ENCODE measurements at places on chromosomes 7 and 10. TPM values are rescaled to one million over a fixed set of nuclear protein-coding genes. Genes with fewer than 3 reads are reported as not detected.

DNA sequence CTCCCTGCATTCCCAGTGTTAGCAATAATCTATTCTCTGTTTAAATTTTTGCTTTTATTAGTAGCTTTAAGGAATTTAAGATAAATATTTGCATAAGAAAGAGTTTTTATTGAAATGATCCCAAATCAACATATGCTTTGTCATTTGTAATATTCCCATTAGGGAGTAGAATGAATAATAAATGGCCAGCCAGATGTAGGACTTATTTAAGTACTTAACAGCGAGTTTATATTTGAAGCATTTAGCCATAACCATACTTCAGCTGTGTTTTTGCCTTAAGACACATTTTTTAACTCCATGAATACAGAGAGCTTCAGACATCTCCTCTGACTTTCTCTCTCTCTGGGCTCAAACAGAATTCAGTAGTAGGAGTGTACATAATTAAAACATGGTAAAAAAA lies 103.6 kb downstream of the HGF start:
- no peak overlapping the region for H3K4me3 ChIP-seq
- no peak overlapping the region for H3K27ac ChIP-seq
- H3K4me1 ChIP-seq, result no peaks in the 10 kb centered on the region
- no peaks in the 10 kb centered on the region for H3K36me3 ChIP-seq
- no peaks in the 10 kb centered on the region for H3K27me3 ChIP-seq

GRCh38 chr7:139681812-139682135 lies 96.0 kb downstream of the HIPK2 start:
- peaks cover 7% of the 10 kb centered on the region for H3K36me3 ChIP-seq
- no peak overlapping the region for H3K4me3 ChIP-seq
- no peaks in the 10 kb centered on the region for H3K27me3 ChIP-seq
- no peak for DNase-seq
- H3K4me1 ChIP-seq, result peaks cover 59% of the 10 kb centered on the region

GRCh38 chr10:351770-352334 lies 216.6 kb downstream of the ZMYND11 start:
- no peaks in the 10 kb centered on the region for H3K4me1 ChIP-seq
- no peaks in the 10 kb centered on the region for H3K27me3 ChIP-seq
- DNase-seq, result no peak
- peaks cover 86% of the 10 kb centered on the region for H3K36me3 ChIP-seq
- H3K27ac ChIP-seq, result no peak overlapping the region
- H3K4me3 ChIP-seq, result no peak overlapping the region

GRCh38 chr10:58697691-58698090 lies 185.0 kb downstream of the BICC1 start:
- no peak overlapping the region for H3K27ac ChIP-seq
- no peaks in the 10 kb centered on the region for H3K4me1 ChIP-seq
- H3K27me3 ChIP-seq, result no peaks in the 10 kb centered on the region
- H3K36me3 ChIP-seq, result no peaks in the 10 kb centered on the region
- no peak for DNase-seq
- no peak overlapping the region for H3K4me3 ChIP-seq

DNA sequence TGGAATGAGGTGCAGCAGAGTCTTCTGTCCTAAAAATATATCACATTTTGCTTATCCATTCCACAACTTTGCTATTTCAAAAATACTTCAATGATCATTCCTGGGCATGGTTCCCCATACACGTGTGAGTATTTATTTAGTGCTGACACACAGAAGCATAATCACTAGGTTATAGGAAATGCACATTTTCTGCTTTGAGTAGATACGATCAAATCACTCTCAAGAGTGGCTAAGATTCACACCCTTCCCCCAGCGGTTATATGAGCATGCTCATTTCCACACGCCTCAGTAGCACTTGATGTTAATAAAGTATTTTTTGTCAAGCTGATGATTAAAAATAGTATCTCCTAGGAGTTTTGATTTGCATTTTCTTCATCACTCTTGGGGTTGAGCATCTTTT lies 93.5 kb upstream of the LRRC4 start:
- H3K4me3 ChIP-seq, result no peak overlapping the region
- H3K27ac ChIP-seq, result no peak overlapping the region
- no peak for DNase-seq
- peaks cover 3% of the 10 kb centered on the region for H3K27me3 ChIP-seq
- H3K36me3 ChIP-seq, result no peaks in the 10 kb centered on the region

GRCh38 chr10:110972231-110973134 lies 53.1 kb downstream of the SHOC2 start:
- DNase-seq, result no peak
- peaks cover 43% of the 10 kb centered on the region for H3K4me1 ChIP-seq
- H3K36me3 ChIP-seq, result no peaks in the 10 kb centered on the region
- no peak overlapping the region for H3K4me3 ChIP-seq

DNA sequence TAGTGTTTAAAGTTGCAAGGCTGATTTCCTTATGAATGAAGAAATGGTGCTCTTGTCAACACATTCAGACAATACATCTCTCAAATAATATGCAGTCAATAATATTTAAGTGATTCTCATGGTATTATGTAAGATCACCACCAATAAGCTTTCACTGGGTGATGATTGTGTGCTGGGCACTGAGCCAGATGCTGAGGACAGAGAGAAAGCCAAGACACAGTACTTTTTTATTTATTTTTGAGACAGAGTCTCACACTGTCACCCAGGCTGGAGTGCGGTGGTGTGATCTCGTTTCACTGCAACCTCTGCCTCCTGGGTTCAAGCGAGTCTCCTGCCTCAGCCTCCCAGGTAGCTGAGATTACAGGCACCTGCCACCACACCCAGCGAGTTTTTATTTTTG lies 130.6 kb upstream of the LSM8 start:
- H3K27ac ChIP-seq, result no peak overlapping the region
- DNase-seq, result no peak
- H3K4me3 ChIP-seq, result no peak overlapping the region
- no peaks in the 10 kb centered on the region for H3K27me3 ChIP-seq

DNA sequence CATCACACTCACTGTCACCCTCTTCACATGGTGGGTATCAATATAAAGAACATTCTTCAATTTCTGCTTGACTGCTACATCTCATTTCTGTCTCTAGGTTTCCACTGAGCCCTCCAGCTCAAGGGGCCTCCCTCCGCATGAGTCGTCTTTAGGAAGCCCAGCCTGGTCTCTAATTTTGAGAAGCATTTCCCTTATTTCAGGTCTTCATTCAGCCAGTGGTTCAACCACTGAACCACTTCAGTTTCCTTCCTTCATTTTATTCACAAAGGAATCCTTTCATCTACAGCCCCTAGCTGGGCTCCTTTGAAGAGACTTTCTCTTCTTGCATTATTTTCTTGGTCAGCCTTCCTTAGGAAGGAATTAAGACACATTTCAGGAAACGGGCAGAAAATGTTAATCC lies 257.4 kb downstream of the KCNMA1 start:
- no peak overlapping the region for H3K4me3 ChIP-seq
- H3K4me1 ChIP-seq, result no peaks in the 10 kb centered on the region
- H3K36me3 ChIP-seq, result no peaks in the 10 kb centered on the region

GRCh38 chr10:132464256-132465192 lies 67.5 kb downstream of the PWWP2B start:
- H3K36me3 ChIP-seq, result no peaks in the 10 kb centered on the region
- H3K4me3 ChIP-seq, result no peak overlapping the region
- no peaks in the 10 kb centered on the region for H3K27me3 ChIP-seq
- peaks cover 95% of the 10 kb centered on the region for H3K4me1 ChIP-seq
- DNase-seq, result peak; percentile 81
- H3K27ac ChIP-seq, result peak overlapping the region; percentile 71

- peak overlapping the region; percentile 99 for H3K27ac ChIP-seq
- peaks cover 42% of the 10 kb centered on the region for H3K4me1 ChIP-seq
- H3K27me3 ChIP-seq, result no peaks in the 10 kb centered on the region
- peaks cover 6% of the 10 kb centered on the region for H3K36me3 ChIP-seq
- peak overlapping the region; percentile 69 for H3K4me3 ChIP-seq
- no peak for DNase-seq
Observed at GRCh38 chr7:150405584-150406311, 26.6 kb downstream of the ZNF775 start.

DNA sequence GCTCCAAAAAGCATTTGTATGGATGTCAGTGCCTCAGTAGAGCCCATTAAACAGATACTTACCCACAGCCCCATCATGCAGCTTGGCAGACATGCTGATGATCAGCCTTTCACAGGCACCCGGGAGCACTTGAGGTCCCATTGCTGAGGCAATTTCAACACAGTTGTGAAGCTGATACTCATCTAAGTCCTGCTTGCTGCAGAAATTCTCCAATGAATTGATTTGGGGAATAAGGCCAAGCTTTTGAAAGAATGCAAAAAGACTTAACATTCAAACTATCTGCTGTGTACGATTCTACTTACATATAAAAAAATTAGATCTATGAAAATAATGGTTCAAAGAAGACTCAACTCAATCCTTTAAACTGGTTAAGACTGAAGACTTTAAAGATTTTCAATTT lies 60.5 kb downstream of the LAMB4 start:
- no peaks in the 10 kb centered on the region for H3K27me3 ChIP-seq
- H3K4me3 ChIP-seq, result no peak overlapping the region
- H3K36me3 ChIP-seq, result no peaks in the 10 kb centered on the region
- no peaks in the 10 kb centered on the region for H3K4me1 ChIP-seq

- no peaks in the 10 kb centered on the region for H3K4me1 ChIP-seq
- no peaks in the 10 kb centered on the region for H3K27me3 ChIP-seq
- no peak overlapping the region for H3K4me3 ChIP-seq
- no peak overlapping the region for H3K27ac ChIP-seq
Observed at GRCh38 chr10:48572414-48572813, 32.5 kb downstream of the ARHGAP22 start.

- H3K4me1 ChIP-seq, result no peaks in the 10 kb centered on the region
- H3K36me3 ChIP-seq, result no peaks in the 10 kb centered on the region
- H3K4me3 ChIP-seq, result no peak overlapping the region
- no peak overlapping the region for H3K27ac ChIP-seq
Observed at GRCh38 chr7:50189371-50189770, 96.3 kb upstream of the ZPBP start.

- H3K36me3 ChIP-seq, result no peaks in the 10 kb centered on the region
- no peaks in the 10 kb centered on the region for H3K27me3 ChIP-seq
- no peak for DNase-seq
- no peak overlapping the region for H3K27ac ChIP-seq
- H3K4me1 ChIP-seq, result no peaks in the 10 kb centered on the region
- no peak overlapping the region for H3K4me3 ChIP-seq
Observed at GRCh38 chr7:29424984-29425309, 138.7 kb upstream of the PRR15 start.

GRCh38 chr7:141497391-141497790 lies 53.8 kb upstream of the AGK start:
- H3K27me3 ChIP-seq, result no peaks in the 10 kb centered on the region
- DNase-seq, result no peak
- no peaks in the 10 kb centered on the region for H3K36me3 ChIP-seq
- H3K4me1 ChIP-seq, result no peaks in the 10 kb centered on the region
- no peak overlapping the region for H3K27ac ChIP-seq

DNA sequence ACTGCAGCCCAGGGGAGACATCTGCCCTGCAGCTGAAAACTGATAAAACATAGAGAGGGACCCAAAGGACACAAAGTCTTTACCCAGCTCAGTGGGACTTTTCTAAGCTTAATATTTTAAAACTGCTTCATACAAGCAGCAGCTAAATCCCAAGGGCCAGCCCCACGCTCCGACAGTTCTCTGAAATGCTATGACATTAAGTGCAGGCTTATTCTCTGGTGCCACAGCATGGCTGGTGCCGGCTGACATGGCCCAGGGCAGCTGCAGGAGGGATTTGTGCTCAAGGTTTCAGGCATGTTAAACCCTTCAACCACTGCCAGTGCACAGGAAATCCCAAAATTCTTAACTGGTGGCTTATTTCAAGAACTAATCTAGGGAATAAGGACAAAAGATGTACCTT lies 170.9 kb downstream of the PARD3 start:
- H3K27me3 ChIP-seq, result no peaks in the 10 kb centered on the region
- H3K4me3 ChIP-seq, result no peak overlapping the region
- H3K27ac ChIP-seq, result no peak overlapping the region
- no peak for DNase-seq

- H3K4me3 ChIP-seq, result no peak overlapping the region
- H3K27me3 ChIP-seq, result no peaks in the 10 kb centered on the region
- no peak for DNase-seq
- H3K27ac ChIP-seq, result no peak overlapping the region
Observed at GRCh38 chr7:19011212-19011611, 106.2 kb downstream of the TWIST1 start.

DNA sequence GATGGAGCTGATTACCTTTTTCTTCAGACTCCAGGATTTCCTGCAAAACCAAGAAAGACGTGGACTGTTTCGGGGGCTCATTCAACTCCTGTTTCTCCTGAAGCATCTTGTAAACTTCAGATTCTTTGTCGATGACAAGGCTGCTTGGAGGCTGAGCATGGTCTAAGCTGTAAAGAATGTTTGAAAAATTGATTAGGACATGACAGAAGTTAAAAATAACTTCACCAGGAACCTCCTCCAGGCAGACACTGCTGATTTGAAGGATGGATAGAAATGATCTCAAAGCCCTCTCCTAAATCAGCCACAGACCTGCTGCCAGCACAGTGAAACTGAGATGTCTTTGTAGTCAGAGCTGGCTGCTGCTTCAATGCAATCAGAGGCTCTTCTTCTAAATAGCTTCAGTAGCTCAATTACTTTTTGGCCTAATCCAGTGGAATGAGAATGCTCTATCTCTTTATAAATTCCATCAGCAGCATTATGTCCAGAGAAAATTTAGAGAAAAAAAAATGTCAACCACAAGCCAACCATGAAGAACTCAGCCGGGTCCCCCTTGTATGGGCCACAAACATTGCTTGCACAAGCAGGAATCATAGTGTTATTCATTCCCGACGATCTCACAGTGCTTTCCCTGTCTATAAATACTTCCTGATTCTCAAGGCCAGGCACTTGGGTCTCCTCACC lies 43.5 kb downstream of the PDLIM1 start:
- no peaks in the 10 kb centered on the region for H3K27me3 ChIP-seq
- H3K4me1 ChIP-seq, result peaks cover 17% of the 10 kb centered on the region
- H3K27ac ChIP-seq, result peak overlapping the region; percentile 46
- H3K4me3 ChIP-seq, result no peak overlapping the region
- DNase-seq, result no peak

DNA sequence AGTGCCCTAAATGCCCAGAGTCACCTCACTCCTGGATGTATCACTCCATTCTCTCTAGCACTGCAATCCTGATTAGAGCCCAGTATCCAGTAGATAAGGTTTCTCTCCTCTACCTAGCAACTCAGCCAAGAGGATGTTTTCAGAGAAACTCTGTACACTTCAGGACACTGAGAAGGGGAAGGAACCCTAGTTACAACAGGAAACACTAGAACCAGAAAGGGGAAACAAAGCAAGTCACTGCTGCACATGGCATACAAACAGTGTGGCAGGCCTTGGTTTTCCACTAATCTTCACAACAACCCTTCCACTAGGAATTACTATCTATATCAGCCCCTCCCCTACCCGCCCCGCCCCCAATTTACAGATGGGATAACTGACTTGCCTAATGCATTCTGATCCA lies 1.6 kb downstream of the FAM204A start:
- peak; percentile 12 for DNase-seq
- H3K4me3 ChIP-seq, result no peak overlapping the region
- no peak overlapping the region for H3K27ac ChIP-seq

GRCh38 chr7:30650421-30650808 lies 31.8 kb downstream of the CRHR2 start:
- DNase-seq, result no peak
- H3K27ac ChIP-seq, result no peak overlapping the region
- no peaks in the 10 kb centered on the region for H3K4me1 ChIP-seq
- H3K4me3 ChIP-seq, result no peak overlapping the region

WNT8B gene
- not detected for total RNA-seq

CHN2 gene
- total RNA-seq, result 47.8 TPM

TSPAN12 gene
- total RNA-seq, result 18.0 TPM

OPN4 gene
- not detected for total RNA-seq

TMEM225B gene
- total RNA-seq, result 4.3 TPM

RABGEF1 gene
- total RNA-seq, result 12.2 TPM

OR2A42 gene
- total RNA-seq, result not detected

PARD3 gene
- 23.9 TPM for total RNA-seq
